Suprapubic skin (tissue), 4 donors: ENCODE measurements at places on chromosomes 3 and 15.

DNA sequence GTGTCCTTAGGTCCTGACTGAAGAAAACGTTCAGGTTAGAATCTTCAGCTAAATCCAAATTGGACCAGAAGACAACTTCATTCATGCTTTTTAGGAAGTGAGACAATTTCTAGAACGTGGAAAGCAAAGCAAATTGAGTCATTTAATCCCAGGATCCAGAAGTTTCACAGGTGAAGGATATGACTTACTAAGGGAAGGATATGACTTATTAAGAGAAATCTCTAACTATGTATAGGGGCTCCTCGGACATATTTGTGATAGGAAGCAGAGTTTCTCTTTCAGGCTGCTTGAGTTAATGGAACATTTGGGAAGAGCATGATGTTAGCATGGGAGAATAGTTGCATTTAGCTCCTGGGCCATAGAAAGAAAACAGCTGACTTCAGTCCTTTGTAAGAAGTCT lies 16.1 kb upstream of the PLOD2 start:
- H3K27me3 ChIP-seq: no peaks in the 10 kb centered on the region
- H3K4me1 ChIP-seq: peaks cover 3% of the 10 kb centered on the region
- H3K4me3 ChIP-seq: no peak overlapping the region
- no peaks in the 10 kb centered on the region for H3K36me3 ChIP-seq
- no peak for DNase-seq
- H3K27ac ChIP-seq: no peak overlapping the region

DNA sequence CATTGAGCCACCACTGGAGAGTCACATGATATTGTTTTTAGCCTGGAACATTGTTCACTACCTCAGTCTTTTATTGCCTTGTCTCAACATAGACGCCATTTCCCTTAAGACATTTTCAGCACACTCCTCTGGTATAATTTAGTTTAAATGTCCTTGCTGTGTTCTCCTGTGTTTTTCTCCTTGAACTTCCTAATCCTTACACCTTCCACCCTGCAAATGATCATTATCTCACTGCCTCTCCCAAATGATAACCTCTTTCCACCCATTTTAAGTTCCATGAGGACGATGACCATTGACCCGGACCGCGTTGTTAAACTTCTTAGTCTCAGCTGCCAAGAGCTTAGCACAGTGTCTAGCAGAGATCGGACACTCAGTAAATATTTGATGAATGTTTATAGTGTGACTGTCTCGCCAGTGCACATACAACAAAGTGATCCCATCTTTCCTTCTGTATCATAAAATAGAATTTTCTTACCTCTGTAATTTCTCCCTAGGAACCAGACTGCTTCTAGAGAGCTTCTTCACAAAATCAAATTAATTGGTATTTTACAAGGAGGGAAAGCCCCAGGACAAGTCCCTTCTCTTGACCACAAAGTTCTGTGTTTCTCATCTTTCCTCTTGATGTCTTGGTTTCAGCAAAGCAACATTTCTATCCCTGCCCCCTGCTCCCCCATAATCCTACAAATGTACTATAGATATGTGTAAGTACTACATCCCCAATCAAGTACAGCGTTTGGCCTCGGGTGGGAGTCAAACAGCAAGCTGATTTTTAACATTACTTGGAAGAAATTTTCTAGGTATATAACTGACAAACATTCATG lies 429.6 kb downstream of the LPP start:
- H3K4me1 ChIP-seq: peaks cover 27% of the 10 kb centered on the region
- H3K27ac ChIP-seq: no peak overlapping the region
- no peak for DNase-seq
- H3K4me3 ChIP-seq: no peak overlapping the region

GRCh38 chr3:57756528-57757401 lies 656 bp downstream of the SLMAP start:
- peak overlapping the region; percentile 88 for H3K27ac ChIP-seq
- peaks cover 55% of the 10 kb centered on the region for H3K4me1 ChIP-seq
- peak overlapping the region; percentile 68 for H3K4me3 ChIP-seq
- peaks cover 6% of the 10 kb centered on the region for H3K36me3 ChIP-seq
- peak; percentile 80 for DNase-seq
- no peaks in the 10 kb centered on the region for H3K27me3 ChIP-seq

DNA sequence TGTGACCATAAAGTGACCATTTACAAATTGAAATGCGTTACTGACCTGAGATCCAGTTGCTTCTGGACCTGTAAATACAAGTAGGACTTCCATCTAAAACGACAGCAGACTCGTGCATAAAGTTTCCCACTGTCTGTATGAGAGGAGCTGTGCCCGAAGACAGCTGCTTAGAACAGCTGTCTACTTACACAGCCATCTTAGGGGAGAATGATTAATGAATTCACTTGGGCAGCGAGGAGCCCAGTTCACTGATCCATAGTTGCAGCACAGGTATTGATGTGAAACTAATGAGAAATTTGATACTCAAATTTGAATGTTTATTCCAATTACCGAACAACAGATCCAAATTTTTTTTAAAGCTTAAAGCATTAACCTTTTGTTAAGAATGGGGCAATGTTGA lies 748.1 kb downstream of the NR2F2 start:
- DNase-seq: no peak
- H3K27ac ChIP-seq: no peak overlapping the region
- no peaks in the 10 kb centered on the region for H3K27me3 ChIP-seq
- no peak overlapping the region for H3K4me3 ChIP-seq
- no peaks in the 10 kb centered on the region for H3K36me3 ChIP-seq
- no peaks in the 10 kb centered on the region for H3K4me1 ChIP-seq

GRCh38 chr3:172808969-172809546 lies 58.5 kb downstream of the ECT2 start:
- no peak for DNase-seq
- H3K27me3 ChIP-seq: no peaks in the 10 kb centered on the region
- no peaks in the 10 kb centered on the region for H3K4me1 ChIP-seq
- no peak overlapping the region for H3K27ac ChIP-seq
- H3K36me3 ChIP-seq: peaks cover 5% of the 10 kb centered on the region

GRCh38 chr3:27391796-27392195 lies 22.6 kb upstream of the NEK10 start:
- no peak overlapping the region for H3K27ac ChIP-seq
- H3K4me1 ChIP-seq: no peaks in the 10 kb centered on the region
- DNase-seq: no peak

GRCh38 chr3:17158941-17159682 lies 274.4 kb downstream of the PLCL2 start:
- no peak overlapping the region for H3K4me3 ChIP-seq
- H3K27ac ChIP-seq: no peak overlapping the region
- H3K36me3 ChIP-seq: peaks cover 87% of the 10 kb centered on the region
- no peak for DNase-seq
- H3K4me1 ChIP-seq: no peaks in the 10 kb centered on the region

- DNase-seq: no peak
- H3K4me3 ChIP-seq: no peak overlapping the region
- no peak overlapping the region for H3K27ac ChIP-seq
- no peaks in the 10 kb centered on the region for H3K4me1 ChIP-seq
- H3K27me3 ChIP-seq: no peaks in the 10 kb centered on the region
- no peaks in the 10 kb centered on the region for H3K36me3 ChIP-seq
Observed at GRCh38 chr3:116663161-116664110, 46.1 kb upstream of the TUSC7 start.

- DNase-seq: no peak
- no peaks in the 10 kb centered on the region for H3K27me3 ChIP-seq
- no peak overlapping the region for H3K4me3 ChIP-seq
- no peak overlapping the region for H3K27ac ChIP-seq
- peaks cover 6% of the 10 kb centered on the region for H3K36me3 ChIP-seq
Observed at GRCh38 chr3:57617739-57618138, 20.6 kb upstream of the ARF4 start.

DNA sequence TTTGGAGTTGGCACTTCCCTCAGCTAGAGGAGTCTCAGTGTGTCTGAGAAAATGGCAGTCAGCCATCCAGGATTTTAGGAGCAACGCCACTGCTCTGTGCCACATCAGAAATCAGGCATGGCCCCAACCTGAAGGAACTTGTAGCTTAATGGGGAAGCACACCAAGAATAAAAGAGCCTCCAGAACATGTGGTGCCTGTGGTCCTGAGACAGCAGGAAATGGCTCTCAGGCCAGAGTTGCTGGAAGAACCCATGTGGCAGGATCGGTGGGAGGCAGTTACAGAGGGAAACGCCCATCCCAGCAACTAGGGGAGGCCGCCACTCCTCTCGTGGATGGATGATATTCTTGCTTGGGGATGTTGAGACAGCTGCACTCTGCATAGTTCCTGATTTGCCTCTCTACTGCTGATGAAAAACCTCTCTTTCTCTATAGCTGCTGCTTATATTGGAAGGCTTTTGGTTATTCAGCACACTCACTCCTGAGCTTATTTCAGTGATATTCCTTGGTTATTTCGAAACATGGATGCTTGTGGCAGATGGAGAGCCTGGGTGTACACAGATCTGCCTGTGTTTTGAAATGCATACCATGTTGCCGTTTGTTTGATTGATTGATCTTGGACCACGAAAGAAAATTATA lies 52.4 kb downstream of the KLHL25 start:
- DNase-seq: peak; percentile 56
- peaks cover 90% of the 10 kb centered on the region for H3K36me3 ChIP-seq
- no peak overlapping the region for H3K27ac ChIP-seq
- H3K4me3 ChIP-seq: no peak overlapping the region

DNA sequence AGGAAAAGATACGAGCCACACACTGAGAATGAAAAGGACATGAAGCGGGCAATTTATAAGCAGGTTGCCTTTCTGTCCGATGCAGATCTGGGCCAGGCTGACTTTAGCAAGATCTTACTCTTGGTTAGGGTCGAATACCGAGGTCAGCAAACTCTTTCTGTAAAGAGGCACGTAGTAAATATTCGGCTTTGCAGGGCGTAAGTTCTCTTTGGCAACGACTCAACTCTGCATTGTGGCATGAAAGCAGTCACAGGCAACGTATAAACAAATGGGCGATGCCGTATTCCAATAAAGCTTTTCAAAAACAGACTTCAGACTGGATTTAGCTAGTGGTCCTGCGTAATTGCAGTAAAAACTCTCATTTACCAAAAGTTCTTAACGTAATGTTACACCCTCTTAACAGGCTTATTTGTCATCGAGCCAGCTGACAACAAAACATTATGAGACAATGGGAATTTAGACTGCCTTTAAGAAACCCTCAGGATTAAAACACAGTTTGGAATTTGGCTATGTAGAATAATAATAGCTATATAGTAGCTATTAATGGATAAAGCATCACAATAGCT lies 13.1 kb upstream of the RPL35A start:
- H3K27ac ChIP-seq: no peak overlapping the region
- H3K27me3 ChIP-seq: no peaks in the 10 kb centered on the region
- peaks cover 2% of the 10 kb centered on the region for H3K36me3 ChIP-seq
- no peak for DNase-seq
- no peaks in the 10 kb centered on the region for H3K4me1 ChIP-seq

GRCh38 chr15:74038707-74039655 lies 43.4 kb downstream of the GOLGA6A start:
- DNase-seq: peak; percentile 68
- no peaks in the 10 kb centered on the region for H3K27me3 ChIP-seq
- H3K36me3 ChIP-seq: peaks cover 56% of the 10 kb centered on the region
- H3K4me3 ChIP-seq: no peak overlapping the region
- H3K27ac ChIP-seq: peak overlapping the region; percentile 26

GRCh38 chr3:159624616-159625015 lies 364.0 kb upstream of the IL12A start:
- no peaks in the 10 kb centered on the region for H3K36me3 ChIP-seq
- H3K4me1 ChIP-seq: no peaks in the 10 kb centered on the region
- no peak for DNase-seq
- H3K27me3 ChIP-seq: no peaks in the 10 kb centered on the region
- H3K4me3 ChIP-seq: no peak overlapping the region
- H3K27ac ChIP-seq: no peak overlapping the region

- H3K27ac ChIP-seq: no peak overlapping the region
- no peaks in the 10 kb centered on the region for H3K27me3 ChIP-seq
- peaks cover 3% of the 10 kb centered on the region for H3K4me1 ChIP-seq
- no peak for DNase-seq
Observed at GRCh38 chr15:47727137-47727536, 9.8 kb downstream of the SEMA6D start.

DNA sequence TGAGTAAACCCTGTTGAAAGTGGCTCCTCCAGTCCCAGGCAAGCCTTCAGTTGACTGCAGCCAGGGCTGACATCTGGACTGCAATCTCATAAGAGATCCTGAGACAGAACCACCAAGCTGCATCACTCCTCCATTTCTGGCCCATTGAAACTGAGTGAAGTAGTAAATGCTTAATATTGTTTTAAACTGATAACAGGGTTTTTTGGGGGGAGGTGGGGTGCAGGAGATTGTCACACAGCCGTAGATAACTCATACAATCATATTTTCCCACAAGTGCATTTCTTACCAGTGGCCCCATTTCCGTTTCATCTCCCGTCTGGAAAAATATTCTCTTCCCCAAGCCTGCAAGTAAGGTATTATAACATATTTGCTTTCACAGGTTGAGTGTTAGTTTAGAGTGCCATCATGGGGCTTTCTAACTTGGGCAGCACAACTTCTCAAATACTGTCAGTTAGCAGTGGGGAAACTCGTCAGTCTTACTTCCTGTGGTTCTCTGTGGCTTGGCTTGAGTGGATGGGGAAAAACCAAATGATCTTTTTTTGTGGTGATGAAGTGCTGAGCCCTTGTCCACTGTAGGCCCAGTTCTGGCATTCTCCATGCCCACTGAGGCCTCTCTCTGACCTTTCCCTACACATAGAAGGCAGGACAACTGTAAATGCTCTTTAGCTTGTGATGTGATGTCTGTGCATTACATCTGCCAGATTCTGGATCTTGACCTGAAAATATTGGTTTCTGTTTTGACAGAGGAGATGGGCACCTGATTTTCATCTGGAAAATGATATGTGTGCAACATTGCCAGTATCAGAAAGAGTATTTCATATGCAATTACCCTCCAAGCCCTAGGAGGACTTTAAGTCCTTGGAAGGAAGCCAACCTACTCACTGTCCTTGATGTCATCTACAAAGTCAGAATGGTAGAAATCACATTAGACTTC lies 90.1 kb upstream of the BHLHE40 start:
- H3K27ac ChIP-seq: no peak overlapping the region
- no peak for DNase-seq
- no peaks in the 10 kb centered on the region for H3K36me3 ChIP-seq
- no peaks in the 10 kb centered on the region for H3K27me3 ChIP-seq
- peaks cover 6% of the 10 kb centered on the region for H3K4me1 ChIP-seq
- H3K4me3 ChIP-seq: no peak overlapping the region

DNA sequence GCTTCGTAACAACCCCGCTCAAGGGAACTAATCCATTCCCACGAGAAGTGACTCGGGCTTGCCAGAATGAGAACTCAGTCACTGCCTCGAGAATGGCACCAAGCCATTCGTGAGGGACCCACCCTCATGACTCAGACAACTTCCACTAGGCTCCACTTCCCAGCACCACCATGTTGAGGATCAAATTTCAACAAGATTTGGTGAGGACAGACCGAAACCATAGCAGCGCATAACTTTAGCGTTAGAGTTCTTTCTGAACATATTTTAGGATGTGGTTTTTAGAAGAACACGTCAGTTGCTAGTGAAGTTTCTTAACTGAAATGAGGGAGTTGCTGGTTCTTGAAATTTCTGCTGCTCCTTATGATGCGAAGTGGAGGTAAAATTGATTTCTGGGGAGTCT lies 13.5 kb downstream of the PTPRG start:
- H3K4me3 ChIP-seq: no peak overlapping the region
- DNase-seq: no peak
- H3K27ac ChIP-seq: no peak overlapping the region
- no peaks in the 10 kb centered on the region for H3K4me1 ChIP-seq
- no peaks in the 10 kb centered on the region for H3K36me3 ChIP-seq

- no peaks in the 10 kb centered on the region for H3K36me3 ChIP-seq
- H3K4me1 ChIP-seq: peaks cover 42% of the 10 kb centered on the region
- DNase-seq: no peak
- H3K27me3 ChIP-seq: no peaks in the 10 kb centered on the region
- H3K27ac ChIP-seq: peak overlapping the region; percentile 69
- H3K4me3 ChIP-seq: no peak overlapping the region
Observed at GRCh38 chr3:30518181-30518864, 88.1 kb upstream of the TGFBR2 start.
